NCI-H2081 treated with DMSO at 0.1 percent for 48 hours (cell line): ENCODE measurements at places on chromosomes 2 and 18.

GRCh38 chr2:111182121-111182520, 61.4 kb downstream of the BCL2L11 start:
- no peak for DNase-seq

DNA sequence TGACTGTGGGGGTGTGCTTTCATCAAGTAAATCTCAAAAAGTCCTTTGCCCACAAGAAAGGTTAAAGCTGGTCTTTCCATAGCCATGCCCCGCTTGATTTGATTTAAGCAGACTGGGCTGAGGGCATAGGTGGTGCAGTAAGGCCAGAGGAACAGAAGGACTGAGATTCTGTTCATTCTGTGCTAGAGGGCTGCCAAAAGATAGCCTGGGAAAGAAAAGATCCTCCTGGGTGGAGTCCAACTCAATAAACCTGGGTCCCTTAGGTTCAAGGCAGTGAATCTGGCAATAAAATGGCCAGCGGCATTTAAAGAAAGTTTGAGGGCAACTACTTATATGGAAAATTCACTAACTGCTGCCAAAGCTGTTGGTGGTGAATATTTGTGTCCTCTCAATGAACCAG, 59.2 kb upstream of the MAP3K20 start:
- DNase-seq = no peak

DNA sequence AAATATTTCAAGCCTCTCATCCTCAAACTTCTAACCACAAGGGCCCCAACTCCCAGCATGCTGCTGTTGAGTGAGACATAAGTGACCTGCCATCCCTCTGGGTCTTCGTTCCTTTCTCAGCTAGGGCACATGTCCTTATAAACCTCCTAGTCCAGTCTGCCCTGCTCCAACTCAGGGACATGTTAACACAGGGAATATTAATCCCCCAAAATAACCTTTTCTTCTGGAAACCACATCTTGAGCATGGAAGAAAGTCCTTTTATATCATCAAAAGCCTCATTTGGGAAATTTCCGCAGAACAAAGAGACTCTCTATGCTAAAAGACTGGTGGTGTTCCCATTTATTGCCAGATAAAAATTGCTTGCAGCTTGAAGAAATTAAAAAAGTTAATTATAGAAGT, 14.4 kb downstream of the TNP1 start:
- no peak for DNase-seq

GRCh38 chr2:12773586-12774394, 57.1 kb downstream of the TRIB2 start:
- DNase-seq = no peak

- DNase-seq = no peak
Observed at GRCh38 chr2:17442334-17442733, 75.9 kb downstream of the RAD51AP2 start.

DNA sequence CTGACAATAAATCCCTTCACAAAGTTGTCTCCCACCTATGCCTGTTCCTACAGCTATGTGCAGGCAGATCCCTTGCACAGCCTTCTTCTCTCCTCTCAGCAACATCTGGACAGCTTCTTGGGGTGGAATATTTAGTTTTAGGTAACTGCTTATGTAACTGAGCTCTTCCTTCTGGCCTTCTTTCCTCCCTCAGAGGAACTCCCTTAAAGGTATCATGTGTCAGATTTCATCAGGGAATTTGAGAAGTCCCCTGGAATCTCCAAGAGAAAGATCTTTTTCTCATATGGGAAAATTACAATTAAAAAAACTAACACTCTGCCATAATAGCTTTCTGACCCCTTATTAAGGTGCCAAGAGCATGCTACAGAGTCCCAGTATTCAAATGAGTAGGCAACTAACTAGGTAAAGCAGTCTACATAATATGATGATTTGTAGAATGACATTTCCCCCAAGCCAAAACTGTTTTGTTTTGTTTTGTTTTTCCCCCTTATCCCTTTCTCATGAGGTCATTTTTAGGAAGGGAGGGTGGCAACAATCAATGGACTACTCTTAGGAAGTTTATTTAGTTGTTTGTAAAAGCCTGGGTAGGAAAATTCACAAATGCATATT, 2.4 kb downstream of the TMEM200C start:
- no peak for DNase-seq

- DNase-seq = no peak
Observed at GRCh38 chr2:112646102-112646719, 472 bp downstream of the SLC20A1 start.

GRCh38 chr2:98637401-98638147, 29.2 kb downstream of the UNC50 start:
- no peak for DNase-seq

DNA sequence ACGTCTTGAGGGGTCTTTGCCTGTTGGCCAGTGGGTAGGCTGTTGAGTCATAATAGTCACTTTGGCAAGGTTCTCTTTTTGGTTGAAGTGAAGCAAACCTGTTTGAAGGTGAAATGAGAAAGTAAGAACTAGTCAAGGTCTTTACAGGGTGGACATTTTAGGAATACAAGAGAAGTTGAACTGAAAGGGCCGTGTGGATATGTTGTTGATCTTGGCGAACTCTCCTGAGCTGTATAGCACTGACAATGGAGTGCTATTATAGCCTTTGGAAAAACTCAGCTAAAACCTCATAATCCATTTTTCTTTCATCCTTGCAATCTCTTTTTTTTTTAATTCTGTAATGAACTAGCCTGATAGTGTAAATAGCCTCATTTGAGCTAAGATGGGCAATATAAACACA, 248.1 kb downstream of the MEIS1 start:
- DNase-seq = no peak

DNA sequence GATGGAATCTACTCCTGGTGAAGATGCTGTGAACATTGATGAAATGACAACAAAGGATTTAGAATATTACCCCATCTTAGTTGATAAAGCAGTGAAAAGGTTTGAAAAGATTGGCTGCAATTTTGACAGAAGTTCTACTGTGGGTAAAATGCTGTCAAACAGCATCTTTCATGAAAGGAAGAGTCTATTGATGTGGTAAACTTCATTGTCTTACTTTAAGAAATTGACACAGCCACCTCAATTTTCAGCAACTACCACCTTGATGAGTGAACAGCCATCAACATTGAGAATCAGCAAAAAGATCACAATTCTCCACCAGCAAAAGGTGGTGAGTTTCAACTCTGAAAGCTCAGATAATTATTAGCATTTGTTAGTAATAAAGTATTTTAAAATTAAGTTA, 310.3 kb upstream of the RBMS1 start:
- DNase-seq = no peak

DNA sequence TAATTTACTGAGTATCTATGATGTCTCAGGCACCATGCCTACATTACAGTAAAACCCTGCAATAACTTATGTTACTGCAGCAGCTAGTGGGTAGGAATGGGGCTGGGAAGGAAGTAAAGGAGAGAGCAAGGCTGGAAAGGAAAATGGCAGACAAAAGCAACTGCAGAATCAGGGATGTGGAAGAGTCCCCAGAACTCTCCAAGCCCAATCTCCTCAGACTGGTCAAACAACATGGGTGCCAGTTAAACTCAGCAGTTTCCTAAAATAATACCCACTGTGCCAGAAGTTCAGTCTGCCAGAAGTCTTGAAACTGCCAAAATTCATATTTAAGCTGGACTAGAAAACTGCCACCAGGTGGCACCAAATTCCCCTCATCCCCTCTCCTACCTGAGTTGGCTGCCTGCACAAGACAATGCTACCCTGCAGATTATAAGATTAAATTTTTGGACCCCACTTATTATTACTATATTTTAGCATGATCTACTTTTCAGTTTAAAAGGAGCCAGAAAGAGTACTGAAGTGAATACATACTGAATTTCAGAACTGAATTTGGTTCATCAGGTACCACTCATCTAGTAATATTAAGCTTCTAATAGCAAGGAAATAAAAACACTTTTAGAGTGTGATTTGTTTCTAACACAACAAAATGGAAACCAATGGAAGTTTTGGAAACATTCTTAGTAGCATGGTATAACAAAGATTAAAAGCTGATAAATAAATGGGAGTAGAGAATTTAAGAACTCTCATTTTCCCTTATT, 86.8 kb upstream of the DNER start:
- no peak for DNase-seq

DNA sequence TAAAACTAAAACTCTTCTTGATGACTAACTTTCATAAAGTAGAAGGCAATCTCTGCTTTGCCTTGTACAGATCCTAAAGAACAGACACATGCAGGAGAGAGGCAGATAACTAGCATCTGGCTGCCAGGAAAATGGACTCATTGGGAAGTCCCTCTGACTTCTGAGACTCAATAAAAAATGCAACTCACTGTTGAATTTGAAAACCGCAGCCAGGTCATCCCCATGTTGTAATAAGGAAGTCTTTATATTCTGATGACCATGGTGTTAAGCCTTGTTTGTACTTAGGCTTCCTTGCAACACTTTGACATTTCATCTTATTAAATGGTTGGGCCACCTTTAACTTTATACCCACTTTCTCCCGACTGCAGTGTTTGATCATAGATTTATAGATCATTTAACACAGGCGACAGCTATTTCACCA, 375.1 kb upstream of the KCNH7 start:
- DNase-seq = no peak

GRCh38 chr18:22136395-22136794, 33.0 kb upstream of the GATA6 start:
- DNase-seq = no peak

GRCh38 chr18:79921984-79922965, 29.2 kb downstream of the SLC66A2 start:
- DNase-seq = no peak

- DNase-seq = no peak
Observed at GRCh38 chr2:164000176-164000575, 264.4 kb upstream of the FIGN start.

GRCh38 chr18:58891776-58892175, 27.1 kb downstream of the ZNF532 start:
- DNase-seq = no peak

DNA sequence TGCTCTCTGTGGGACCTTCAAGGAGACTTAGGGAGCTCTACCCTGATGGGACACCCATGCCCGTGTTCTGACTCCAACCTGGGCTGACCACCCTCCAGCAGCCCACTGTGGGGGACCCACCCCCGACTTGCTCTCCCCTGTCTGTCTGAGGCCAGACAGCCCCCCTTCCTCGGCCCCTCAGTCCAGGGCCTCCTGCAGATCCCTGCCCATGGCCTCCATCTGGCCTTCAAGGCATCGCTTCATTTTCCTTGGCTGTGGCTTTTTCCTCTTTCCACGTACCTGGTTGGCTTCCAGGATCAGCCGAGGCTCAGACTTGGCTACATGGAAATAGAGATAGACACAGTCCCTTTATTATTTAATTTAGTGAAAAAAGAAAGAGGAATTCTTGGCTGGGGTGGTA, 290.0 kb downstream of the CYP26B1 start:
- no peak for DNase-seq

DNA sequence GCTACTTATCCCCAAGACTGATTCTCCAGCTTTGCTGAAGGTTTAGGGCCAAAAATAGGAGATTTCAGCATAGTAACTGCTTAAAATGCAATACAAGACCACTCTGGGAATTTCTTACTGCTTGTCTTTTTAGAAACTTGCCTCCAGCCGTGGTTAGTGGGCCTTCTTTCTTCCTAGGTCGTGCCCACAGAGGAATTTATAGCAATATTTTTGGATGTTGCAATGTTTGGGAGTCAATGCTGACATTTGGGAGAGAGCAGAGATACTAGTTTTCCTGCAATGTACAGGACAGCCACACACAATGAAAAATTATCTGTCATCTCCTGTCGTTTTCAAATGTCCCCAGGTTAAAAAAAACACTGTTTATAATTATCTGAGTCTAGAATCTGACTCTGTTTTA, 25.6 kb upstream of the CERS6 start:
- no peak for DNase-seq

DNA sequence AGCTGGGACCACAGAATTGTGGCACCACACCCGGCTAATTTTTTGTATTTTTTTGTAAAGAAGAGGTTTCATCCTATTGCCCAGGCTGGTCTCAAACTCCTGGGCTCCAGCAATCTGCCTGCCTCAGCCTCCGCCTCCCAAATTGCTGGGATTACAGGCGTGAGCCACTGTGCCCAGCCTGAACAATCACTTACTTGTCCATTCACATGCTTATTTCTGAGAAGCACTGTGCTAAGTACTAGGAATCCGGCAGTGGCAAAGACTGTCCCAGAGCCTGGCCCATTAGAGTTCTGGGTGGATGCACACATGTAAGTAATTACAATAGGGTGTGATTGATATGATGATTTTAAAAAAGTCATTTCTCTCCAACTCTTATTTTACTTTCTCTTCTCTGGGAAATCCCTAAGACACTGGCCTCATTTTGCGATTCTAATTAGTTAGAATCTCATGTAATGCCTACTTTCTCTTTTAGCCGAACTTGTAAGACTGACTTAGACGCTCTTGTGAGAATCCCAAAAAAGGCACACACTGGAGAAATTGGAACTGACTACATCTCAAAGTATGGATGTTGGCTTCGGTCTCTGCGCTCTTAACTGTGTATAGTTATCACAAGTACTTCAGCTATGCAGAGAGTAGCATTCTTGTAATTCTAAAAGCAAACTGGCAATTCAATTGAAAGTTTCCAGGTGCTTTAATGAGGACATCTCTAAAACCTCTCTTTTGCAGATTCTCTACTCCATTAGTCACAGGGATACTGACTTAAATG, 567.7 kb downstream of the DCC start:
- DNase-seq = no peak

GRCh38 chr2:111208639-111209038, 87.9 kb downstream of the BCL2L11 start:
- no peak for DNase-seq

DNA sequence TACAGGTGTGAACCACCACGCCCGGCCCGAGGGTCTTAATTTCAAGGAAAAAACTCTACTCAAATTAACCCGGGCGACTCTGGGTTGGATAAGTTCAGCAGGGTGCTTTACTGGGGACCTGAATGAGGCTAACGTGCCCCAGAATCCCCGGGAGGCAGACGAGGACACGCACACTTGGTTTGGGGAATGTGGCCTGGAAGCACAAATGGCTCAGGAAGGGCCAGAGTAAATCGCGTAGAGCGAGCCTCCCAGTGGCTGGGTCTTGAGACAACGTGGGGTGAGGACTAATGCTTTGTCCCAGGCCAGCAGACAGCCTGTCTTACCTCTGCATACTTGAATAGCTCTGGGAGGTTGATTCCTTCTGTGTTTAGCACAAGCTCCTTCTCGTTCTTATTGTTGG, 75.8 kb downstream of the POLR1A start:
- DNase-seq = no peak

DNA sequence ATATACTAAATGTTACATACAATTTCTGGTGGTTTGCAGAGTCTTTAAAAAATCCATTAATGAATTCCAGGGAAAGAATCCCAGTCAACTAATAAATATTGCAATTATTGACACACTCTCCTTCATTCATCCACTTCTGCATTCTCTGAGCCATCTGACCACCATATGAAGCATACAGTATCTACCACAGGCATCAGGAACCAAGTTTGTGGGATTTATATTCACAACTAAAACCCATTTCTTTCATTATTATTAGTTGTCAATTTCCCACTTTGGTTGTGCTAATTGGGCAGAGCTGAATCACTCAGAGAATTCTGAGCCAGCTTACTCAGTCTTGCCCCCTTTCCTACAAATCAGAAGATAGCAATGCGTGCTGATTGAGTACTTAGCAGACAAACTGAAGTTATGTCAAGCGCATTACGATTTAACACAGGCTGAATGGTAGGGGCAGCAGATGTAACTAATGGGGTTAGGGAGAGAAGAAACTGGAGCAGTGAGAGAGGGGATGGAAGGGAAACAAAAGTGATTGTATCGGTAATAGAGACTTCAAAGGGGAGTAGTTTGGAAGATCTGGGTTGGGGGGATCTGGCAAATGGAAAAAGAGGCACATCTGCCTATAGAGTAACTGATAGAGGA, 52.3 kb downstream of the ZEB2 start:
- DNase-seq = no peak
